ENCODE measurements at places on chromosomes 5 and 9.
A peak's percentile ranks its signal among the peaks of the same experiment; 100 is the strongest.

DNA sequence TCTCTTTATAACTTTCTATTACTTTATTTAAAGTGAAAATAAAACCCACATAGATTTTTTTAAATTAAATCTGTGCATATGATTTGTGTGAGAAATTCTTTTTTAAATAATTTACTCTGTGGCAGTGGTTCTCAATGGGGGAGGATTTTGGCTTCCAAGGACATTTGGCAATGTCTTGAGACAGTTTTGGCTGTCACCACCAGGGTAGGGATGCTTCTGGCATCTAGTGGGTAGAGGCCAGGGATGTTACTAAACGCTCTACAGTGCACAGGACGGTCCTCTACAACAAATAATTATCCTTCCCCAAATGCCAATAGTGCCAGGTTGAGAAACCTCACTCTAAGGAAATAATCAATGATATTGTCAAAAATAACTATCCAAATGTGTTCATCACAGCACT, 177.9 kb upstream of the CCNG1 start:
- DNase-seq = no peak

DNA sequence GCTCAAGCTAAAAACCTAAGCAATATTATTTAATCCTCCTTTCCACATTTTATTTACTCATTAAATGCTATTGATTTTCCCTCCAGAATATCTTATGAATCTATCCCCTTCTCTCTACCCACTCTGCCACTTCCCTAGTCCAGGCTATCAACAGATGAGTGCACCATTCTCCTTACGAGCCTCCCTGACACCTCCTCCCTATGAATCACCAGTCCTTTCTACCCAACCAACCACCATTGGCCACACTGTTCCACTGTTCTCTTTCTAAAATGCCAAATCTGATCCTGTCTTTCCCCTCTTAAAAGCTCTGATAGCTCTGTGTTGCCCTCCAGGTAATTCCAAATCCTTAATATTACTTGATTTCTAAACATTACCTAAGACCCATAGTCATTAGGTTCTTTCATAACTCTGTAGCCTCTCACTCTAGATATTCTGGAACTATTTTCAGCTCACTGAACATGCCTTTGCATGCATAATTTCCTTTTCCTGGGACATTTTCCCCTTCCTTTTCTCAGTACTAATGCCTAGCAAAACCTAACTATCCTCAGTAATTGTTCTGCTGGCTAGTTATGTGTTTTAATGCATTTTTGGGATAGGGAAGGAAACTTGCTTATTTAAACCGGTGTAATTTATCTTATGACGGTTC, 126.3 kb downstream of the UNC13B start:
- no peak for DNase-seq

DNA sequence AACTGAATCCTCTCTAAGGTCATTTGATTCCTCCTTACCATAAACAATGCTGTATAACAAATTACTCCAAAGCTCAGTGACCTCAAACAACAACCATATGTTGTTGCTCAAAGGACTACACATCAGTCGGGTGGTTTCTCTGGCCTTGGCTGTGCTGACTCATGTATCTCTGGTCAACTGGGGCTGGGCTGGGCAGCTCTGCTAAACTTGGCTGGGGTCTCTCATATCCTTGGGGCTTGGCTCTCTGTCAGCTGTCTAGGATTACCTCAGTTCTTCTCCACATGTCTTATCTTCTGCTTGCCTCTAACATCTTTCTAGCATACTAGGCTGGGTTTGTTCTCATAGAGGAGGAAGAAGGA, 86.4 kb downstream of the GALNT10 start:
- DNase-seq = peak; percentile 78

- DNase-seq = no peak
These were observed 78.3 kb upstream of the NIPAL4 start for GRCh38 chr5:157381746-157382145.

- no peak for DNase-seq
These were observed 46.3 kb downstream of the STC2 start for GRCh38 chr5:173281910-173282309.

DNA sequence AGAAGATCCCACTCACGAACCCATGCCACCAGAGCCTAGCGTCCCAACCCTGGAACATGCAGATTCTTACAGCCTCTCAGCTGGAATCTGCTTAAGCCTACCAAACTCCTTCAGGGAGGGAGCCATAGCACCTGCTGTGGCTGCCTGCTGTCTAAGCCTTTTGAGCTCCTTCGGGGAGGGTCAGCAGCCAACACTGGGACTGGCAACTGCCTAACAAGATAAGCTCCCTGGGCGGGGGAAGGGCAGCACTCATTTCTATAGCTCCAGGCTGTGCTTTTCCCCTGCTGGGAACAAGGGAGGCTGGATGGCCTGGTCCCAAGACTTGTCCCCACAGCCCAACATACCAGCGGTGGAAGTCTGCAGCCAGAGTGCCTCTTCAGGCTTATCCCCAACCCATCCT, 199.1 kb upstream of the OR13F1 start:
- no peak for DNase-seq

DNA sequence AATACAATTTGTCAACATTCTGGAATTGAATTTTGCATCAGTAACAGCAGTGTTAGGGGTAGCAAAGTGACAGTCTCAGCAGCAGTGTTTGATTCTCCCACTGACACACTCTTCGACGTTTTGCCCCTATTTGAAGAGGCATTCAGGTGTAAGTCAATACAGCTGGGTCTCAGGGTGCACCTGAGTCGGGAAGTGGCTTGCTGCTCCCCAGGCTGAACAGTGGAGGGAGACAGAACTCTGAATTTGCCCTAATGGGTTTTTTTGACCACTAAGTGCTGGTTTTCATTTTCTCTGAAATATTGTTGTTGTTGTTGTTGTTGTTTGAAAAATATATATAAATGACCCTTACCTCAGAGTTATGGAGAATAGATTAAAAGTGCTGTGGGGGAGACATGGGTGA, 223.2 kb downstream of the TLR4 start:
- no peak for DNase-seq

- DNase-seq = no peak
These were observed 1.2 kb downstream of the SGCD start for GRCh38 chr5:156328161-156328560.

DNA sequence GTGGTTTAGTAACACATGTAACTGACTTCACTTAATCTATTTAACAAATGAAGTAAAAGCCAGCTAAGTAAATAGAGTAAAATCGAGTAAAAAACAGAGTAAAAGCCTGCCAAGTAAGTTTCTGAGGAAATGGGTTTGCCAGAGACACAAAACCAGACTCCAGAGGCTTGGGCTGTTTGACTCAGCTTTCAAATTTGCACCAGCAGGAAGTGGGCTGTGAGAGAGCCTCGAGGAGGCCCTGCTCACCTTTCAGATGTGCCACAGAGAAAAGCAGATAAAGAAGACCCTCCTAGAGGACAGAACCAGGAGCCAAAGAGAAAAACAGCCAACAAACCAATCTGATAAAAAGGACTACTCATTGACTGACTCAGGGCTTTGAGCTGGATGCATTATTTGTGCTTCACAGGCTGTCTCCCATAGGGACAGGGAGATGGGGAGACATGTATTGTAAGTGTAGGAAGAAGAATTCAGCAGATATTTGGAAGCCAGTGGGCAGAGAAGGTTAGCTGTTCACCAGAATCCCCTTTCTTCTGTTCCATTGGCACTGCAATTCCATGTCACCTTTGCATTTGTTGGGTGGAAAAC, 14.4 kb upstream of the AMACR start:
- no peak for DNase-seq

DNA sequence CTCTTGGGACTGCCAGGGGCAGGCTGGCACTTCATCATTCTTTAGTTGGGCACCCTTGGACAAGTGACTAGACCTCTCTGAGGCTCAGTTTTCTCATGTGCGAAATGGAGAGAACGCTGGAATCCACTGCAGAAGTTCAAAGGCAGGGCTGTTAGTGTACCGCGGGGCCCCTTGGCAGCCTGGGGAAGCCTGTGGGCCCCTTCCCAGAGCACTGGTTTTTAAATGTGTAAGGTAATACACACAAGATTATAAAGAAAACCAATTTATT, 209.5 kb upstream of the MVB12B start:
- DNase-seq = no peak

GRCh38 chr5:135304352-135305221, 94.4 kb downstream of the MACROH2A1 start:
- no peak for DNase-seq

GRCh38 chr9:33227008-33227398, 13.0 kb upstream of the SPINK4 start:
- DNase-seq = peak; percentile 10

- DNase-seq = no peak
These were observed 1412.1 kb downstream of the EFNA5 start for GRCh38 chr5:106258591-106259125.

DNA sequence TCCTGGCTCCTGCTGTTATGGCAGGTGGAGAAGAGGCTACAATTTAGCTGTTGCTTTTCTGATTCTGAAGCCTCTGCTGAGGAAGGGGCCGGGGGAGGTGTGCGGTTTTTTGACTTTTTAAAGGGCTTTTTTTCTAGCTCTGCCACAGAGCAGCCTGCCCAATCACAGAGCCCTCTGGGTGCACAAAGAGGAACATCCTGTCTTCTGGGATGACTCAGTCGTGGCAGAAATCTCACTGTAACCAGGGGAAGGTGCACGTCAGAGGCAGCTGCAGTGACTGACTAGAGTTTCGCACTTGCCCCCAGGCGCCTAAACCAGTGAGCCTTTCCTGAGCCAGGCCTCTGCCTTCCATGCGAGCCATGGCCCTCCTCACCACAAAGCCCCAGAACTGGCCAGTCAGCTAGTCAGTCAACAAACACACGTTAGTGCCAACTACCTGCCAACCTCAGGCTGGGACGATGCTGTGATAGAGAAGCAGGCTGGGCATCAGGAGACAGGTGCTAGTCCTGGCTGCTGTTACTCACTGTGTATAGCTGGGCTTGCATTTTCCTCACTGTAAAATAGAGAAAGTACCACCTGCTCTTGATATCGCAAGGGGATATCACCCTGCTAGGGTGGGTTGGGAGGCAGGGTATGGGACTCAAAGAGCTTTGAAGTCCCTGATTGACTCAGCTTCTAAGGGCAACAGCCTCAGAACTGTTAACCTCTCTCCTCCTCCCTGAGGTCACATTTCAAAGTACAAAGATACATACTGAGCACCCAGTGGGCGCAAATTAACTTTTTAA, 2.2 kb downstream of the AKNA start:
- peak; percentile 39 for DNase-seq

DNA sequence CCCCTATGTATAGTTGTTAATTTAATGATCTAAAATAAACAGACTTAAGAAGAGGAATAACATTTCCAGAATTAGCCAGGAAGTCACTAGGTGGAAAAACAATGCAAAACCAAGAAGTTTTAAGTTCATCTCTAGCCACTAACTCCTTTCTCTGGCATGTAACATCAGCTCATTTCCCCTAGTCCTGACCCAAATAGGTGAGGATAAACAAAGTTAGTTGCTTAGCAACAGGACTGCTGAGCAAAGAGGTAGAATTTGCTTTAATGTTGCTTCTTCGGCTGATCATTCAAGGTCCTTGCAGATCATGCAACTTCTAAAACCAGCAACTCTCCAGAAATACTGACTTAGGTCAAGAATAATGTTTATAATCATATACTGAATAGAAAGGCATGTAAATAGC, 675.8 kb downstream of the CETN3 start:
- no peak for DNase-seq

GRCh38 chr5:885529-885928, 7.1 kb downstream of the BRD9 start:
- DNase-seq = no peak

GRCh38 chr9:114115654-114116125, 16.6 kb upstream of the KIF12 start:
- no peak for DNase-seq

GRCh38 chr5:389197-389821, 53.7 kb upstream of the EXOC3 start:
- no peak for DNase-seq

DNA sequence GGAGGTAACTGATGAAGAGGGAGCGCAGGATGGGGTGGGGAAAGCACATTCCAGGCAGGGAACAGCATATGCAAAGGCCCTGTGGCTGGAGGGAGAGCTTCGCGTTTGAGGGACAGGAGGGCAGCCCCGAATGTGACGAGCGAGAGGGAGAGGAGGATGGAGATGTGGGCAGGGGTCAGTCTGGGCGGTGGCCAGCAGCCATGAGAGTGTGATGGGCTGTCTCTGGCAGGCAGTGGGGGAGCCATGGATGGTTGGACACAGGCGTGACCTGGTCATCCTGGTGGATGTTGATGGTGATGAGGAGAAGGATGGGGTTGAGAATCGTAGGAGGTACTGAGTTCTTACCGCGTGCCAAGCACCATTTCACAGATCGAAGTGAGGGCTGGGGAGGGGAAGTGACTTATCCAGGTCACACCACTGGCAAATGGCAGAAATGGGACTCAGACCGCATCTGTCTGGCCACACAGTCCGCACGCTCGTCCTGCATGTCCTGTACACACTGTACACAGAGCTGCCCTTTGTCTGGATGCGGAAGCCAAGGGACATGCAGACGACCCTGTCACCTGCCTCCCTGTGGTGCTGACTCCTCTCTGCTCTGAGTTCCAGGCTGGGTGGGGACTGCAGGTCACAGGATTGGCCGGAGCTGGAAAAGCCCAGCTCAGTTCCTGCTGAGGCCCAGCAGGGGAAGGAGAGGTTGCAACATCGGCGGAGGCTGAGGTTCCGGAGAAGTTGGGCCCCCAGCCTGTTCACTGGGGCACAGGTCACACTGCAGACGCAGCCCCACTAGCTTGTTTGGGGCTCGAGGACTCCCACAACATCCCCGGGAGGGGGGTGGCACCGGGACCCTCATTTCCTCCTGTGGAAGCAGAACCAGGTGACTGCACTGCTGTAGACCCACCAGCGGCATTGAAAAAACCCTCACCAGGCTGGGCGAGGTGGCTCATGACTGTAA, 165.6 kb upstream of the IER5L start:
- no peak for DNase-seq

DNA sequence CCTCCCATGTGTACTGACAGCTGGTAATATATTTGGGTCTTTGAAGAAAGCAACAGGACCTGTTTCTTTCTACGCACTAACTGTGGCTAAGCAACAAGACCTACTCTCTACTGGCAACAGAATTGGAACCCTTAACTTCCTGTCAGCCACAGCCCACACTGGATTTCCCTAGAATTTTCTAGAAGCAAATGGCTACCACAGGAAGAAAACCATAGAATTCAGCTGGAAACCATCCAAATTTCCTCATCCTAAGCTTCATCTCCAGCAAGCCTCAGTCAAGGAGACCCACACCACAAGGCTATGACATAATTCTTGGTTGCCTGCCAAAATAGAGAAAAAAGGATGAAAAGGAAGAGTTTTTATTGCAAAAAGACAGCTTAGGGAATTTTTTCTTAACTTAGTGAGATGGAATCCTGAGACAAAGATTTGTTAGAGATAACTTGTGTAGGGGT, 171.8 kb upstream of the TNC start:
- no peak for DNase-seq

DNA sequence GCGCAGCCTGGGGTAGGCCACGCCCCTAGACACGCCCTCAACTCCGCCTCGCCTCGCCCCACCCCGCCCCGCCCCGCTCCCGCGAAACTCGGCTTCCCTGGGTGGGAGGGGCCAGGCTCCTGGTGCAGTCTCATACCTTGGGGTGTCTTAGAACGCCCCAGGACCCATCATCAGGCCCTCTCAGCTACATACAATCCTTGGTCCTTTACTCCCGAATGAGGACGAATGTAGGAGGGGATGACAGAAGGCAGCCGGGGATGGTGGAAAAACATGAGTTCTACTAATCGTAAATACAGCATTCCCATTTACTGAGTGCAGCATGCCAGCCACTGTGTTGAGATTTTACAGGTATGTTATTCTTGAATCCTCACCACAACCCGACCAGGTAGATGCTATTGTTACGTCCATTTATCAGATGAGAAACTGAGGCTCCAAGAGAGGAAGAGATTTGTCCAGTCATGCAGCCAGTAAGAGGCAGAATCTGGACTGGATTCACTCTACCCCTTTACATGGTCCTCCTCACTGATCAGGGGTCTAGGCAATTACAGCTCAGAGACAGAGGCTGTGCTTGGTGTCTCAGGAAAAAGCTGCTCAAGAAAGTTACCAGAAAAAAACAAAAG, 6.8 kb downstream of the SH2D3C start:
- no peak for DNase-seq

All from hematopoietic multipotent progenitor cell treated with erythropoietin and hydrocortisone succinate and interleukin-3 and kit ligand, for 8 days (in vitro differentiated cells).